ENCODE measurements at places on chromosomes 3 and 15.

- DNase-seq: peak; percentile 9
Observed at GRCh38 chr3:155664925-155665695, 79.8 kb downstream of the PLCH1 start.

GRCh38 chr3:50320853-50321335 lies 1.7 kb downstream of the HYAL2 start:
- peak; percentile 79 for DNase-seq

GRCh38 chr15:49570672-49571071 lies 49.9 kb downstream of the FAM227B start:
- no peak for DNase-seq

DNA sequence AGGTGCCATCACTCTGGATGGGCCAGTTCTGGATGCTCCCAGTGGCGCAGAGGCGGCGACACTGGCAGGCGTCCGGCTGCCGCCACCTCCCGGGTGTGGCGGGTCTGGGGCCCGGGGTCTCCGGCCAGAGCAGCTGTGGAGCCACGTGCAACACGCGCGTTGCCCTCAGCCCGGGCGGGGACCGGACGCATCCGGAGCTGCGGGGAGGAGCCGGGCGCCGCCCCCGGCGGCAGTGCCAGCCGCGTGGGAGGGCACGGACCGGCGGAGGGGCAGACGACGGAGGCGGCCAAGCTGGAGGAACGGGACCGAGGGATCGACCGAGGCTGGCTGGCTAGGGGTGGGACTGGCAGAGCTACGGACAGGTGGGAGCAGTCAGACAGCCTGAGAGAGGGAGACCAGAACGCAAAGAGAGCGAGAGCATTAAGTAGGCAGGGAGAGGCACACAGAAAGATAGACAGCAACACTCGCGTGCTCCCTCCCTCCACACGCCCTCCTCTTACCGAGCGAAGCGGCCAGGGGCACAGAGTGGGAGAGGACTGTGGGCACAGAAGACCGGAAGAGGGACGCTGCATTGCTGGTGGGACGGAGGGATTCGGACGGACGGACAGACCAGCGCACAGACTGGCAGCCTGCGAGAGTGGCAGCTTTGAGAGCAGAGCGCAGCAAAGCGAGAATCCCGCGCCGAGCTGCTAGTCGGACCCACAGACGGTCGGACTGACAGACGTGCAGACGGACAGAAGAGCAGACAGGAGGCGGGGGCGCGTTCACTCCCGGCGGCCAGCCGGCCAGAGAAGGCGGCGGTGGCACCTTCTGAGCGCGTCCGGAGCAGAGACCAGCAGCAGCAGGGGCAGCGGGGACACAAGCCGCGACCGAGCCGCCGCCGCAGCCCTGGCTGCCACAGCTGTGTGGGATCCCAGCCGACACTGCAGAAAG lies at the start of gene ARPP21:
Gene ARPP21, plus strand, starts transcription at position 272 of the 933 bp plus-strand sequence. CDS start 42,227 bp downstream, outside the sequence.
- peak; percentile 21 for DNase-seq

- DNase-seq: no peak
Observed at GRCh38 chr3:10119376-10119775, 3.9 kb downstream of the BRK1 start.

DNA sequence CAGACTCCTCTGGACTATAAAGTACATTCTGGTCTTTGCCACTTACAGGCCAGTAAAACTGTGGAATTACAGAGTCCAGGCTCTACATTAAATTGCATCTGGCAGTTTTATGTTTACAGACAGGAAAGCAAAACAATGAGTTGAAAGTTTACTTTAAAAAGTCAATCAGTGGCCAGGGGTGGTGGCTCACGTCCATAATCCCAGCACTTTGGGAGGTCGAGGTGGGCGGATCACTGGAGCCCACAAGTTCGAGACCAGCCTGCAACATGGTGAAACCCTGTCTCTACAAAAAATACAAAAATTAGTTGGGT lies 53.8 kb downstream of the TM4SF4 start:
- no peak for DNase-seq

Measured in hepatic stellate cell (primary cell).